HFF-Myc (cell line): ENCODE measurements at places on chromosomes 7 and 10.

- no peak for DNase-seq
Measured at GRCh38 chr10:20891338-20891714, 5.8 kb downstream of the NEBL start.

- no peak for DNase-seq
Measured at GRCh38 chr7:55202150-55202913, 162.8 kb upstream of the LANCL2 start.

GRCh38 chr10:106044503-106044902 lies 1120.0 kb downstream of the SORCS1 start:
- no peak for DNase-seq

DNA sequence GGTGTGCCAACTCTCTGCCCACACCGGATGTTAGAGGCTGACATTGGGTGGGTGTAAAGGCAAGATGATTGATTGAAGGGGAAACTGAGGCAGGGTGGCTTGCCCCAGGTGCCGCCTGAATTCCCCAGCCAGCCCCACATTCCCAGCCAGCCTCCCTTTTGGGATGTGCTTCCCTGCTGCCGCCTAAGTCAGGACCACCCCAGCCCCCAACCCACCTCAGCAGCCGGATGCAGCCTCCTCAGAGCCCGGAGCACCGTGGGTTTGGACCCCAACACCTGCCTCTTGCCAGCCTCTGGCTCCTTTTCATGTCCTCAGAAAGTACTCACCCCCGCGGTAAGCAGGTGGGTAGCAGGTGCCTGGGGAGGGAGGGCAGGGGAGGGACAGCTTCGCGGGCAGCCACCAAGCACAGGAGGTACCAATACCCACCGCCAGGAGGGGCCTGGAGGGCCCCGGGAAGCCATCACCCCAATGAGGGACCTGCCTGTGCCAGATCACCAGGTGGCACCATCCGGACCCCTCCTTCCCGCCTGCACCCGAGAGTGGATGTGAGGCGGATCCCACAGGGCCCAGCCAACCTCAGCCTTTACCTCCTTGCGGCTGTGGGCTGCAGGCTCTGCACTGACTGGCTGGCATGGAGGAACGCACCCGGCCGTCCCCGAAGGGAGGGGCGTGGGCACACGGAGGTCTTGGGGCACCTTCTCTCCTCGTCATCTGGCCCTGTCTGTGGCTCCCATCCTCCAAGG lies 60.5 kb downstream of the PWWP2B start:
- DNase-seq: no peak

GRCh38 chr10:129924375-129925085 lies 39.5 kb downstream of the EBF3 start:
- DNase-seq: no peak

- DNase-seq: no peak
Measured at GRCh38 chr7:13743226-13743625, 246.2 kb downstream of the ETV1 start.

DNA sequence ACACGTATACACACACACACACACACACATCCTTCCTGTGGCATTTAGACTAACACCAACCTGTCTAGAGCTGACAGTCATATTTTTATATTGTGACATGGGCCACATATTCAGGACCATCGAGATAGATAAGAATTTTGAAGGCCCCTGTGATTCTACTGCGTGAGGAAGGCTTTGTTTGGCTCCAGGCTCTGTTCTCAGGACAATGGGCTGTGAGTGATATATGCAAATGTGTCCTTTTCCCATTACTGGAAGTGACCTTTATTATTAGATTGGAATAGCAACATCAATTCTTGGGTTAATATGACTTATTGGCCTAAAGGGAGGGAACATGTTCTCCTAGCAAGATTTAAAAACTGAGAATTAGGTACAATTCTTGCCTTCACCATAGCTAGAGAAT lies 156.1 kb downstream of the SPAG6 start:
- DNase-seq: no peak

DNA sequence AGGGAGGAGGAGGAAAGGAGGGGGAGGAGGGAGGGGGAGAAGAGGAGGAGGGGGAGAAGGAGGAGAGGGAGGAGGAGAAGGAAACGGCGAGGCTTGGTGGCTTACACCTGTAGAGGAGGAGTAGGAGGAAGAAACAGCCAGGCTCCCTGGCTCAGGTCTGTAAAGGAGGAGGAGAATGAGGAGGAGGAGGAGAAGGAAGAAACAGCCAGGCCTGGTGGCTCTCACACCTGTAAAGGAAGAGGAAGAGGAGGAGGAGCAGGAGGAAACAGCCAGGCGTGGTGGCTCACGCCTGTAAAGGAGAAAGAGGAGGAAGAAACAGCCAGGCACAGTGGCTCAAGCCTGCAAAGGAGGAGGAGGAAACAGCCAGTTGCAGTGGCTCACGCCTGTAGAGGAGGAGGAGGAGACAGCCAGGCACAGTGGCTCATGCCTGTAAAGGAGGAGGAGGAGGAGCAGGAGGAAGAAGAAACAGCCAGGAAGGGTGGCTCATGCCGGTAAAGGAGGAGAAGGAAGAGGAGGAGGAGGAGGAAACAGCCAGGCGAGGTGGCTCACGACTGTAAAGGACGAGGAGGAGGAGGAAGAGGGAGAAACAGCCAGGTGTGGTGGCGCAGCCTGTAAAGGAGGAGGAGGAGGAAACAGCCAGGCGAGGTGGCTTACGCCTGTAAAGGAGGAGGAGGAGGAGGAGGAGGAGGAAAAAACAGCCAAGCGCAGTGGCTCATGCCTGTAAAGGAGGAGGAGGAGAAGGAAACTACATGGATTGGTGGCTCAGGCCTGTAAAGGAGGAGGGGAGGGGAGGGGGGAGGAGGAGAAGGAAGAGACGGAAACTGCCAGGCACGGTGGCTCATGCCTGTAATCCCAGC lies 14.9 kb upstream of the CRCP start:
- no peak for DNase-seq

- DNase-seq: no peak
Measured at GRCh38 chr10:102113261-102113955, 6.8 kb downstream of the LDB1 start.

GRCh38 chr7:128415217-128415785 lies 5.5 kb upstream of the IMPDH1 start:
- DNase-seq: no peak

- DNase-seq: no peak
Measured at GRCh38 chr10:80451132-80451531, 3.0 kb upstream of the TSPAN14 start.

- no peak for DNase-seq
Measured at GRCh38 chr7:64879086-64879730, 23.9 kb upstream of the ZNF273 start.

- DNase-seq: no peak
Measured at GRCh38 chr10:6089334-6090219, 743 bp downstream of the RBM17 start.

DNA sequence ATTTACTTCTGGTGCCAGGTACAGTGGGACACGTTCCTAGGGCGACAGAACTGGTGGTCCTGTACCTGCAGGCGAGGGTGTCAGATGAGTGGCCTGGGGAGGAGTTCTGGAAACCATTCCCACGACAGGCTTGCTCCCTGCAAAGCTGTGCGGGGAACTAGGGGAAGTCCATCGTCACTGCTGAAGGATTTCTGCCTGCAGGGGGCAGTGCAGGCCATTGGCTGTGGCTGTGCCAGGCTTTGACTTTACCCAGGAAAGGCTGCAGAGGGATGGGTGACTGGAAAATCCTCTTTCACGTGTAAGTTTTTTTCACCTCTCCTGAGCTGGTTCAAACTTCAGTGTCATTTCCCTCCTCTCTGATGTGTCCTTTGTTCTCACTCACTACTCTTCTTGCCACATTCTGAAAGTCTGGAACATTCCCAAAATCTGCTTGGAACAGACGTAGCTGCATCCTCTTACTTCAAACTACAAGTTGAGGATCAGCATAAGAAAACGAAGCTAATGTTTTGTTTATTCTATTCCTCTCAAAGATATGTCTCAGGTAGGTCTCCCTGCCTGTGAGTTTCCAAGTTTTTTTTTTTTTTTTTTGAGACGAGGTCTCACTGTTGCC lies 126.5 kb downstream of the SH2D4B start:
- peak; percentile 16 for DNase-seq

DNA sequence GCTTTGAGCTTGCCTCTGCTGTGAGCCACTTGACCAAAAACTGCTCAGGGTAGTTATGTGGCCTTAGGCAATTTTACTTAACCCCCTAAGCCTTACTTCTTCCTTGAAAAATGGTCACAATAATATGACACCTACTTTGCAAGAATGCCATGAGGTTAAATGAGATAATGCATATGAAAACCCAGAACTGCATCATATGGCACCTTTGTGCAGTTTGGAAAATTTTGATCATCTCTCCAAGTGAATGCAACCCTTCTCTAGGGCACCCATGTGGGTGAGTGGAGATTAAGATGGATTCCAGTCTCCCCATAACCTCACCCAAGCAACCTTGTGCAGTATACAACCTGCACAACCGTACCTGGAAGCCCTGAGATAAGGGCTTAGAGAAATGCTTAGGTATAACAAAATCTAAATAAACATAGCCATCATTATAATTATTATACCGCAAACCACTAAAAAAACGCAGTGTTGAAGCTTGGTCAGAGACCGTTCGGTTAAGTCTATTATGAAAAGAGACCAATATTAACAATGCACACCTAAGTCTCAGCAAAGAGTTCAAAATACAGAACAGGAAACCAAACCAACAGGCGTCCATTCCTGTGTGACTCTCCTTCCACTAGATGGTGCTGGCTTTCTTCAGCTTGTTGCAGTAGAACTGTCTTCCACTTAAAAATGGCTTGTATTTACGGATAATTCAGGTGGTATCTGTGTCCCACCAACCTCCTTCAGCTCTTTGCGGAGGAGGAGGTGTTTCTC lies 21.0 kb upstream of the ASB15 start:
- no peak for DNase-seq

DNA sequence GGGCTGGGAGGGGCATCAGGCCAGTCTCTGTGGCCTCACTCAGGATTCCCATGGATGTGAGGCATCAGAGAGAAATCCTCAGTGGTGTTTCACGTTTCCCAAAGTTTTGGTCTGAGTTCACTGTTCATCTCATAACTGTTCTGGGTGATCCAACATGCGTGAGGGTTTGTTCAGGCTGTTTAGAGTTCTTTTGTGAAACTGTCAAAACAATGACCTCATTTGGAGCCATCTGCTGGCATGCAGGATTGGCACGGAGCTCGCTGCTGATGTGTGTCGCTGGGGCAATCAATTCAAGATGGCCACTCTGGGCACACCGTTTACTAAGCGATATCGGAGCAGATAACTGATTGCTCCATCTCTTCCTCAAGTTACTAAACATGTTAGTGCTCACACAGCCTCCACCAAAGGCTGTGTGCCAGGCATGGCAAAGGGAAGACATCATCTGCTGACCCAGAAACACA lies 365.6 kb downstream of the WDR11 start:
- no peak for DNase-seq

- DNase-seq: peak; percentile 25
Measured at GRCh38 chr7:135930565-135931461, 46.3 kb downstream of the MTPN start.

GRCh38 chr7:41107938-41108448 lies 594.9 kb downstream of the INHBA start:
- DNase-seq: no peak

- DNase-seq: no peak
Measured at GRCh38 chr10:113867904-113868303, 13.4 kb downstream of the NHLRC2 start.

GRCh38 chr10:7480742-7481367 lies 70.0 kb upstream of the SFMBT2 start:
- DNase-seq: no peak

DNA sequence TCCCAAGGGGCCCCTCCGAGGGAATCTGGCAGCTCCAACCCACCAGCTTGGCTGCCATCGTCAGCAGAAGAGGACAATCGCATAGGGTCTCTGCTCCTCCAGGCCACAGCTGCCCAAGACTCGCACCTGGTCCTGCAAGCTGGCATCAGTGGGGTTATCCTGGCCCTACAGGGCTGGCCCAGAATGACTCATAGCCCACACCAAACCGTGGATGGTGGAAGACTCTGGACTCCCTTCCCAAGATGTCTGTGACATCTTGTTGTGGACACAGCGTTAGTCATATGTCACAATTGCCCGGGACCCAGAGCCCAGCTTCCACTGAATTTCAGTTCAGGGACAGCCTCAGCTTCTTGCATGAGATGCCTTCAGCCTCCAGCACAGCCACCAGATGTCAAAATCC lies 91.5 kb upstream of the CUX1 start:
- no peak for DNase-seq

- DNase-seq: no peak
Measured at GRCh38 chr10:83612050-83612449, 527.3 kb upstream of the GHITM start.

DNA sequence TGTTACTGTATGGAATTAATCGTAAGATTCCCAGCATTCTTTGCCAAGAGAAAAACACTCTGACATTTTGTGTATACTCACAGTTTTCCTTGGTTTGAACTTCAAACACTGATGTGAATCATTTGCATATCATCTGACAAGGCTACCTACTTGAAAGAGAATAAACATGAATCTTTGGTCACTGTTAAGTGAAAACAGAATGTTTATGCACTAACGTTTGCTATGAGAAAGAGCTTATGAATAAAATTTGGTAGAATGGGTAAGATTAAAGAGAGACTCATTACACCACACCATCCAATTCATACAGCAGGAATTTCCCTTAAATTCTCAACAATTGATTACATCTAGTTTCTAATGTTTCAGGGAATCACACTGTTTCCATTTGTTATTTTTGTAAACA lies 46.6 kb downstream of the MACC1 start:
- DNase-seq: no peak

- no peak for DNase-seq
Measured at GRCh38 chr10:94264085-94264484, 98.7 kb downstream of the NOC3L start.

DNA sequence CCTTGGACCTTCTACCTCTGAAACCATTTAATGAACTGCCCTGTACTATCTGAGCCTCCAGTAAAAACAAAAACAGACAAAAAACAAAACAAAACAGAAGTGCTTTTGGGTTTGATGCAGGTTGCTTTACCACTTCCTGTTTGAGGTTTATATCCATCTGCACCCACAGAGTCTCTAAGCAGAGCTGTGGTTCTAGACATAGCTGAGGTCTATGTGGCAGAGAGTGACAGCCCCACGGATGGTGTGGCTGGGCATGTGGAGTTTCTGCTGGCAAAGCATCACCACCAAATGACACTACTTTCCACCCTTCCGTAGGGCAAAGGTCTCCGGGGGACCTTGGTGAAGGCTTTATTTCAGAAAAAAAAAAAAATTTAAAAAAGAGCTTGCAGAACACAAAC lies 754.2 kb downstream of the GRID1 start:
- DNase-seq: no peak
